Upper lobe of right lung (tissue), 1 donor: ENCODE measurements at places on chromosomes 12 and 14.

GRCh38 chr12:121240484-121241101 is 30.7 kb downstream of the P2RX4 start:
- peak; percentile 82 for DNase-seq

DNA sequence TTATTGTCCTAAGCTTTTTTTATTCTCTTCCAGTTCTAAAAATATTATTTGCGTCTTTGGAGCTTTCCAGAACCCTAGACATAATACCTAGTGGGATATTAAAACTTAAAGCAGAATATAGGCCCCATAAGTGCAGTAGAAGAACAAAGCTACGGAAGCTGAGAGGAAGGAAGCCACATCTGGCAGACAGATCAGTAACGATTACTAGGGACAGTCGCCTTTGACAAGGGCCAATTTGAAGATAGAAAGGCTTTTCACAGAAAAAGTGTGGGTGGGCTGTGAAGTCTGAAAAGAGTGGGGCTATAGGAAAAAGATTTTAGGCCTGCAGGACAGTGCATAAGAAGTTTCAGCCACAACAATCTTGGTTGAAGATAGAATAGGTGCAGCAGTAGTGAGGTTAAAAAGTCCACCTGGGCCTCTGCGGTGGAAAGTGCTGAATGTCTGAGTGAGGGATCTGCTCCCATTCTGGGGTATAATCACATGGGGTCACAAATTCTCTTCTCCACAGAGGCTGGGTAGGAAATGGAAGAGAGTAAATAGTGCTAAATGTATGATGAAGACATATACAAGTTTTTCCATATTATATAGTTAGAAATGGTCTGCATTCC is 114.5 kb downstream of the CMAS start:
- no peak for DNase-seq

GRCh38 chr12:111454311-111454710 is 48.6 kb downstream of the SH2B3 start:
- no peak for DNase-seq

- DNase-seq = no peak
Measured at GRCh38 chr14:93733631-93734030, 54.7 kb downstream of the PRIMA1 start.
